Activated B cell treated with CpG ODN at 0.5 μM for 24 hours (primary cell): ENCODE measurements at places on chromosomes 5 and 9.

DNA sequence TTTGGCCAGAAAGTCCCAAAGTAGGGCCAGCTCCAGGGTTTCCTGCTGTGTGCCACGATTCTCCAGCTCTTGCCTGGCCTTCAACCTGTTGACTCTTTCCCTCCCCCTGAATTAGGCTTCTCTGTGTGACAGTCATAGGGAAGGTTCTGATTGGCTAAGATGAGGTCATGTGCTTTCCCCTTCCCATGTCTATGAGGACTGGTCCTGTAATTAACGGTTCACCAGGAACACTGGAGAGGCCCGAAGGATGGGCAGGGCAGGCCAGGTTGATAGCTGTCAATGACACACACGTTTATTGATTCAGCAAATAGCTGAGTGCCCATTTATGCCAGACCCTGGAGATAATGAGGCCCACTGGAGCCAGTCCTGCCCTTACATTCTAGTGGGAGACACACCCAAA lies 9.0 kb upstream of the PRR7 start:
- H3K27me3 ChIP-seq = no peaks in the 10 kb centered on the region
- DNase-seq = no peak
- peaks cover 81% of the 10 kb centered on the region for H3K36me3 ChIP-seq
- H3K4me3 ChIP-seq = no peak overlapping the region
- no peak overlapping the region for H3K27ac ChIP-seq

GRCh38 chr5:26104175-26104574 lies 934.2 kb downstream of the CDH9 start:
- no peak overlapping the region for H3K4me3 ChIP-seq
- no peak for DNase-seq
- no peak overlapping the region for H3K27ac ChIP-seq
- no peaks in the 10 kb centered on the region for H3K36me3 ChIP-seq

GRCh38 chr5:147101659-147102369 lies 133.0 kb upstream of the STK32A start:
- no peaks in the 10 kb centered on the region for H3K4me1 ChIP-seq
- H3K27ac ChIP-seq = no peak overlapping the region
- no peak for DNase-seq
- H3K36me3 ChIP-seq = no peaks in the 10 kb centered on the region

GRCh38 chr5:163409384-163409783 lies 28.0 kb upstream of the CCNG1 start:
- no peak overlapping the region for H3K4me3 ChIP-seq
- peaks cover 14% of the 10 kb centered on the region for H3K27me3 ChIP-seq
- H3K4me1 ChIP-seq = peaks cover 3% of the 10 kb centered on the region
